Activated effector memory CD4-positive, alpha-beta T cell treated with anti-CD3 and anti-CD28 coated beads, Interleukin-2, amount 50 U/mL, for 16 hours (primary cell): ENCODE measurements at places on chromosomes 12 and 14.

DNA sequence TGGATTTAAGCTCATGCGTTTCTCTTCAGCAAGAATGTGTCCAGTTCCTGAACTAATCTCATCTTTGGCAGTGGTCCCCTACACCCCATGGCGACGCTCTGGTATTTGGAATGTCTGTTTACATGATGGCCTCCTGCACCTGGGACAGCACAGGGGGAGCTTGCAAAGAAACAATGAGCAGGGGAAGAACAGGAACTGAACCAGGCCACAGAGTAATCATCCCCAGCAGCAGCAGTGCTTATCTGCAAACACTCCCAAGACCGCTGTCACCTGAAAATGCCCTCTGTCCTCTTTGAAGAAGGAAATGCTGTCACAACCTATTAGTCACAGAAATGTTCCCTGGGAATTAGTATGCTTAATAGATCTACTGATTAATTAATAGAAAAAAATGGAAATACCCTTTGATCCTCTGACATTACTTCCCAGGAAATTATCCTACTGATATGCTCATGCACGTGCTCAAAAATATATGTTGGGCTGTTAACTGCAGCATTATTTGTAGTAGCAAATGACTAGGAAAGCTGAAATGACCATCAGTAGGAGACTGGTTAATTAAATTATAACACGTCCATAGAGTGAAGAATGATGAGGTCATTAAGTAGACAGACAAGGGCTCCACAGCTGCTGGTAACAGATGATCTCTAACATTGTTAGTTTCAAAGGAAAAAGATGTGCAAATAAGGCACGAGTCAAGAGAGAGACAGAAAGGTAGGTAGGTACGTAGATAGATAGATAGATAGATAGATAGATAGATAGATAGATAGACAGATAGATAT, 279.3 kb upstream of the FLRT2 start:
- no peak for DNase-seq

- no peak for DNase-seq
These were observed 55.9 kb upstream of the TSPAN11 start for GRCh38 chr12:30870491-30871265.

DNA sequence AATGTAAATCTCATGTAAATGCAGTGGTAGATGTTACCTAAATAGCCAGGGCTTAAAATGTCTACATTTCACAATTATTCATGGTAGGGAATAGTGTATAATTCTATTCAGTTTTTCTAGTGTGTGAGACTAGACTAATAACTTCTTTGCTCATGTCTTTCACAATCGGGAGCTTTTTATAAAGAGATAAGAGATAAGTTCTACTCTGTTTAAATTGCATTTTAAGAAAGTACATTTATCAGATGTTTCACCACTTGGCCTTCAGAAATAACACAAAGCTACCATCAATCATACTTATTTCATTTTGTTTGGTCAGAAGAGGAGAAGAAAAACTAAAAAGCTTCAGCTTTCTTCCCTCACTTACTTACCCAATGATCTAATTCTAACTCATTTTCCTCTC, 725.5 kb upstream of the FLRT2 start:
- no peak for DNase-seq

DNA sequence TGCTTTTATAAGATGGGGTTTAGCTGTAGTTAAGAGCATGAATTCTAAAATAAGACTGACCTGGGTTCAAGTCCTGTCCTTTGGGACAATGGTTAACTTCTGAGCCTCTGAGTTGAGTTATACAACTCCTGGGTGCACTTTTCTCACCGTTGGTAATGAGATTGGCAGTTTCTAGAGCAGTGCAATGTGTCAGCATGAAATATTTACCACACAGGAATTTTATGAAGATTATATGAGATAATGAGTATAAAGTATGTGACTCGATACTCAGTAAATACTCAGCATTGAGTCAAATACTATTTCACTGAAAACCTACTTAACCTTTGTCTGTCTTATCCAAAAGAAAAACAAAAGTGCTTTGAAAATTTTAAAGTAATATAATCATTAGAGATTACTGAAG, 214.2 kb downstream of the CPNE8 start:
- DNase-seq: no peak

- DNase-seq: no peak
These were observed 5.8 kb upstream of the ZFP36L1 start for GRCh38 chr14:68798621-68799020.
